ENCODE measurements at places on chromosomes 7 and 10.

DNA sequence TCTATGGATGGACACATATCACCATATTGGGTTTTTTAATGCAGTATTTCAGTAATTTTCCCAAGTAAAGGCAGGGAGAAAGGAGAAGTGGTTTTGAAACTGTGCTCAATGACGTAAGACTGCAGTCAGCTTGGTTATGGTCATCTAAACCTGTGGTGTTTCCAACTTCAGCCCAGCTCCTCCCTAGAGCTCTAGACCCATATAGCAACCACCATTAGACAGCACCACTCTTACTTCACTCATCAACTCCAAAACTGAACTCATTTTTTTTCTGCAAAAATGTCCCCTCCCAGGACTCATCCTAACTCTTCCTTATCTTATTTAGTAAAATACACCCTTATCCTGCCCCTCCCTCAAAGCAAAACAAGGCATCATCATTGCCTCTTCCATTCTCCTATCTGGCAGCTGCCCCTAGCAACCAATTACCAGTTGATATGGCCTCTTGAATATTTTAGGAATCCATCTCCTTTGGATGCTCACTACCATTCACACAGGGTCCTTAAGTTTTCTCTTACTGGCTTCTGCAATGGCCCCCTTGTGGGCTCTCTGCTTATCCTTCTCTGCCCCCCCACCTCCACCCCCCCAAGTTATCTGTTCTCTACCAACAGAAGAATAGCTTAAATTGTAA lies 1.5 kb upstream of the RALA start:
- no peak for DNase-seq

DNA sequence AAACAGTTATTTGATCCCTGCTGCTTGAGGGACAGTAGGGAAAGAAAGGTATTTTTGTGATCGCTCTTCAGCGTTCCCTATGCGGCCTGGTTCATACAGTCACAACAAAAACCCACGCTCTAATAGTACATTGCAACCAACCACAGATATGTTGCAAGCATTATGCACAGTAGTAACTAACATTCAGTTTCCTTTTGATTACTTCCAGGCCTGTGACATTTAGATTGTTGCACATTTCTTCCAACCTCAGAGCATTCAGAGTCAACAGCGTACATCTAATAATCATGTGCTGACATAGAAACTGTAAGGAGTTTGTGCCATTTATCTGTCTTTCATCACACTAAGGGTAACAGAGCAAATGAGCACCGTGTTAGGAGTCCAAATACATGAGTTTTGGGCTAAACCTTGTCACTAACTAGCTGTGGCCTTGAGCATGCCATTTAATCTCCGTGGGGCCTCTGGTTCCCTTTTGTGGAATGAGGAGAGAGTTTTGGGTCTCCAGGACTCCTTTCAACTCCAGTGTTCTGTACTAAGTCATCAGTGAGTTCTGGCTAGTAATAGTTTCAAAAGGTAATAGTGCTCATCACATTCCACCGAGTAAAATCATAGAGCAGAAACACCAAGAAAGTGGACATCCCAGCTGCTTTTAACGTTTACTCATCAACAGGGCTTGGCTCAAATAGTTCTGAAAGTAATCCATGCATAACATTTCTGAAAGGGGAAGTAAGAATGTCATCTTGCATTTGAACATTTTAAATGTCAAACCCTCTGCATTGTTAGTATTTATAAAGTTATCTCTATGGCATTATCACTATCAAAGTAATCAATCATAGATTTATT lies 99.0 kb upstream of the FZD1 start:
- DNase-seq: no peak

- no peak for DNase-seq
Observed at GRCh38 chr7:30503274-30504212, 1.1 kb downstream of the GGCT start.

DNA sequence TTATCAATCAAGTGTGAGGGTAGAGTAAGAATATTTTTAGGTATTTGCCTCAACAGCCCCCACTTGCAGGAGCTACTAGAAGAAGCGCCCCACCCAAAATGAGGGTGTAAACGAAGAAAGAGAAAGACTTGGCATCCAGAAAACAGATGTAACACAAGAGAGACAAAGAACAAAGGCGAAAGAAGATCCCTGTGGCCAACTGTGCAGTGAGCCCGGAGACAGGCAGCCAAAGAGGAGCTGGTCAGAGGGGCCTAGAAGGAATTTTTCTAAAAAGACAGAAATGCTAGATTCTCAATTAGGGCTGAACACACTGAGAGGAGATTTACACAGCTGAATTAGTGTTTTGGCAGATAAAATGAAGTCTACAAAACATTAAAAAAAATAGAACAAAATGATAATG lies 29.6 kb upstream of the EIF5AL1 start:
- DNase-seq: no peak

- no peak for DNase-seq
Observed at GRCh38 chr10:29634764-29635625, at the start of gene SVIL. Gene SVIL (minus strand): TSS chr10:29634971. CDS start chr10:29555058, 79,913 bp downstream.

DNA sequence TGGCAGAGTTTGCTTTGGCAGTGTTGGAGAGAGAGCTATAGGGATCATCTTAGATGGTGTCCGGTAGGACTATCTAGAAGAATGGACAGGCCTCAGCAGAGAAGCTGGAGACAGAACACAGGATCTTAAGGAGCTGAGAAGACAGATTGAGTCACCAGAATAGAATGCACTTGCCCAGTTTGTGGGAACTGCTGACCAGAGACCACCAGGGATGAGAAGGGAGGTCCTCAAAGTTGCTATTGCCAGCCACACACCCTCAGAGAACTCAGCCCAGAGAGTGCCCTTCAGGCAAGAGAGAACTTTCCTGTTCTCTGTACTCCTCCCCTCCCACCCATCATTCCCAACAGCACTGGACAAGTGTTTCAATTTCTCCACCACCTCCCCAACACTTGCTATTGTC lies 25.3 kb upstream of the GALNT11 start:
- no peak for DNase-seq

GRCh38 chr10:32205670-32206069 lies 141.3 kb downstream of the EPC1 start:
- no peak for DNase-seq

DNA sequence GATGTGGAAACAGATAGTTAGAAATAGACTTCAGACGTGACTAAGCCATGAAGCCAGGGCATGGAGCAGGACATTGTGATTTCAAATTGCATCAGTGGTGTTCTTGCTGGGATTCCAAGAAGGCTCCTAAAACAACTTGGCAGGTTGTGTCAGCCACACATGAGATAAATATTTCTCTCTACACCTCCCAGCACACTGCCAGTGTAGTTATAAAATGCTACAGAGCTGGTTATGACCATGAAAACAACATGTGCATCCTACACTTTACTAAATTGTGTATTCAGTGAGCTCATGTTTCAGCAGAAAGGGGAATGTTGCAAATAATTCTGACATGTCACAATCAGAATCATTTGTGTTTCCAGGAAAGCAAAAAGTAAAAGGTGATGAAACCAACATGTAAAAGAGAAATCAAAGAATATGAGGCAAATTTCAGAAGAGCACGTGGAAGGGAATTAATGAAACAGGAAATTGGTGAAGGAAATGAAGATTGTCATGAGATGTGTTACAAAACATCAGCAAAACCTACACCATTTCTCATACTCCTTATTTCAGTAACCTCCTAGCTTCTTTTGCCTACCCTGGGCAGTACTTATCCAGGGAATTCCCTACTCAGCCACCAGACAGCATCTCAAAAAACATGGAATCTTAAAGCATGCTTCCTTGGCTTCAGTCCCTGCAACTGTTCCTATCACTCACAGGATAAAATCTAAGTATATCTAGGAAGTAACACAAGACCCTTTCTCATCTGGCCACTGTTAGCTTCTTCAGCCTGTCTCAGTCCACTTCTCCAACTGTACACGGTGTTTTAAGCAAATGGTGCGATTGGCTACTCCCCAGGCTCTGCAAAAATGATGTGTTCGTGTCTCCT lies 5.8 kb upstream of the CYP3A7 start:
- no peak for DNase-seq

DNA sequence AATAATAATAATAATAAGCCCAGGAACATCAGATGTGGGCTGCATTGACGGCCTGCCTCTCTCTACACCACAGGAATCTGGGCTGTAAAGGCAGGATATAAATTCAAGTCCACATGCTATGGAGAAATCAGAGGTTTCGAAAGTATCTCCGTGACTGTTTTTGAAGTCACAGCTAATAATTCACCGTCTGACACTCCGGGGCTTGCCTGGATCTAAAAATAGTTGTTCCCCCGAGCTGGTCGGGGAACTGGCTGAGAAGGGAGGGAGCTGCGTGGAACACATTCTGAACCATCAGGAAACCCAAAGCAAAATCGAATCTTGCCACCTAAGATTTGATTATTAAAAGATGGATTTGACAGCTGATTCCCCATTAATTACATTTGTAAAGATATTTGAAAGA lies 35.4 kb downstream of the KLF6 start:
- no peak for DNase-seq

- DNase-seq: no peak
Observed at GRCh38 chr7:140689199-140690152, 7.0 kb upstream of the NDUFB2 start.

DNA sequence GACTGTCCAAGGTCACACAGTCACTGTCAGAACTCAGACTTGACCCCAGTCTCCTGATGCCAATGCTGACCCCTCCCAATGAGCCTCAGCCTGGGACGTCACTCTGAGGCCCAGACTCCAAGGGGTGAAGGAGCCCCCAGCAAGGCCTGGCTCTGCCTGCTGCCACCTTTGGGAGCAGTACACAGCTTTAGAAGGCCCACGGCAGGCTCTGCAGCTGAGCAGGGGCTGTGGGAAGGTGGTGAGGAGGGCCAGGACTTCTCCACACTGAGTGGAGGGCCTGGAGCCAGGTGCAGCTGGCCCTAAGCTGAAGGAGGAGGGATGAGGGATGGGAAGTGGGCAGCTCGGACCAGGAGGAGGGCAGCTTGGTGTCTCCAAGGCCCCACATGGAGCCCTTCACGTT lies 23.9 kb upstream of the ZMIZ1 start:
- peak; percentile 24 for DNase-seq

DNA sequence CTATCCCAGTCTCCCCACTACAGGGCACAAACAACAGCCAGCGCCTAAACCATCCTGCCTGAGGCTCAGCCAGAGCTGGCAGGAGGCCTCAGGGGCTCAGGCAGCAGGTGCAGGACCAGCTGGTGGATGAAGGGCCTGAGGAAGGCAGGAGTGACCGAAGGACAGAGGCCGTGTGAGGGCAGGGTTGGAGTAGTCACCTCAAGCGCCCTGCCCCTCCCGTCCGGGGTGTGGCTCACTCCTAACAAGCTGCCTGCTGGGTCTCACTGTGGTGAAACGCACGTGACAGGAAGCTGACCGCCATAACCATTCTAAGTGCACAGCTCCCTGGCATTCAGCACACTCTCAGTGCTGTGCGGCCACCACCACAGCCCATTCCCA lies 281.1 kb downstream of the ELFN1 start:
- DNase-seq: no peak

DNA sequence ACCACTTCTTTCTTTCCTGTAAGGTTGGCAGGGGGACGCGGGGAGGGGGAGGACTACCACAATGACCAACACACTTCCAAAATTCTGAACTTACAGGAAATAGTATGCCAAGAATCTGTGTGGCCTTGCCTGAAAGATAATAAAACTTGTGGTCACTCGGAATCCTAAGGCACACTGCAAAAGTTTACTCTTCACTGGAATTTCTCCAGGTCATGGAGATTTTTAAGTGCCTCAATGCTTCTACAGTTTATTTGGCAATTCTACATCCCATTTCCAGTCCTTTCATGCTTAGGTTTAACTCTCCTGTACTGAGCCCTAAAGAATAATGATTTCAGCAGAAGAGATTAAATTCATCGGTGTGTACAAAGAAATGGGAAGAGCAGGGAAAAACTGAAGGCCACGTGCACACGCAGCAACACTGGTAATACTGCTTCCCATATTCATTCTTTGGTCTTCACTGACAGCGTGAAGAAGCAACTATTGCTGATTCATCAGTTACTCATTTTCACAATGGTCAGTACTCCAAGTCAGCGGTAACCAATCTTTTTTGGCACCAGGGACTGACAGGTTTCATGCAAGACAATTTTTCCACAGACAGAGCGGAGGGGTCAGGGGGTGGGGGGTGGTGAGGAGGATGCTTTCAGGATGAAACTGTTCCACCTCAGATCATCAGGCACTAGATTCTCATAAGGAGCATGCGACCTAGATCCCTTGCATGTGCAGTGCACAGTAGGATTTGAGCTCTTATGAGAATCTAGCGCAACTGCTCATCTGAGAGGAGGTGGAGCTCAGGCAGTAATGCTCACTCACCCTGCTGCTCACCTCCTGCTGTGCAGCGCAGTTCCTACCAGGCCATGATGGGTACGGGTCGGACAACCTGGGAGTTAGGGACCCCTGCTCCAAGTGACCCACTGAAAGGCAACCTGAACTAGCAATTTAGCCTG lies 9.8 kb downstream of the LARP4B start:
- DNase-seq: no peak

DNA sequence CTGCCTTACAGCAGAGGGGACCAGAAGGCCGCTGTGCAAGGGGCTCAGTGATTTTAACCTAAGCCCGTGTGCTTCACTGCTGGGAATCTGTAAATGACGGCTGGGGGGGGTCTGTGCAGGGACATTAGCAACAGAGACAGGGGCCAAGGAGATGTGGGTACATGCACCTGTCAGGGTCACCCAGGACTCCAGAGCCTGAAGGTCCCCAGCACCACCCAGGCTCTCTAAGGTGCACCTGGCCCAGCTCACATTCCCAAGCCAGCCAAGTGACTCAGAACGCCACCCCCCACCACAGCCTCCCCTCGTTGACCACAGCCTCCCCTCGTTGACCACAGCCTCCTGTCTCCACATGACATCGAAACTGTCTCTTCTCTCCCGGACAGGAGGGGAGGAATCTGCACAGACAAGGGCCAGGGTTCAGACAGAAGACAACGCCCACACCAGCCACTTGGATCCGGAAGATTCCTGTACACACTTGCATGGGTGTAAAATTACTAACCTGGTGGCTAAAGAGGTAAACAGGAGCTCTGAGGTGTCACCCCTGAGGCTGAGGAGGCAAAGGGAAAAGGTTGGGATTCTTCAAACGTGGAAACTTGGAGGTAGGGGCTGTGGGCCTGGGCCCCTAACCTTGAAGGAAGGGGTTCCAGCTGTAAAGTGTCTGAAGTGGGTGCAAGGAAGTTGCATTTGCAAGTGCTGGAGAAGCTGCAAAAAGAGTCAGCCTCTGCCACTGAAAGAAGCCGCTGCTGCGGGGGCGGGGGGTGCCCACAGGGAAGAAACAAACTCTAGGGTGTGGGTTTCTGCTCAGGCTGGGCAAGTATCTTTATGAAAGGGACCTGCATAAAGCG lies 27.0 kb downstream of the CALML3 start:
- DNase-seq: peak; percentile 57

- DNase-seq: no peak
Observed at GRCh38 chr10:30254926-30255325, 94.2 kb downstream of the MTPAP start.

GRCh38 chr7:147607157-147607800 lies 983.3 kb upstream of the C7orf33 start:
- no peak for DNase-seq

DNA sequence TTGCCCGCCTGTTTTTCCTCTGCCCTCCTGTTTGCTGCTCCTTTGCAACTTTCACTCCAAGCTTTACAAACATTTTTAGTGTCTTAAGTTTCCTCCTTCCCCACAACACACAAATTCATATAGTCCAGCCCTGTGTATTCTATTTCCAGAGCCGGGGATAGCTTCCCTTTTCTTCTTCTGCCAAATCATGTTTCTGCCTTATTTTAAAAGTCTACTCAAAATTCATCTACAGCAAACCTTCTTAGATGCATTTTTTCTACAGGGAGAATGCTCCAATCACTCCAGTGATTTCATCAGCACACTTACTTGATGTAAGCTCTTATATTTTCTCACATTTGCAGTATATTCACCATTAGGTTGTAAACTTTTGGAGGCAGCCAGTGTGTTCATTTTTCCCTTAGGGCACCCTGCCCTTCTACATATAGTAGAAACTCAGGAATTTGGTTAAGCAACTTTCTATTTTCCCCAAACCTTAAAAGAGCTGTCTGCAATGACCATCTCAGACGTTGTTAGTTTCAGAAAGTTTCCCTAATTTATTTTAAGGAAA lies 12.4 kb upstream of the ACTA2 start:
- no peak for DNase-seq
